ENCODE measurements at places on chromosomes 13 and 19.

- no peak for DNase-seq
Measured at GRCh38 chr19:2616741-2617392, 85.6 kb downstream of the GNG7 start.

DNA sequence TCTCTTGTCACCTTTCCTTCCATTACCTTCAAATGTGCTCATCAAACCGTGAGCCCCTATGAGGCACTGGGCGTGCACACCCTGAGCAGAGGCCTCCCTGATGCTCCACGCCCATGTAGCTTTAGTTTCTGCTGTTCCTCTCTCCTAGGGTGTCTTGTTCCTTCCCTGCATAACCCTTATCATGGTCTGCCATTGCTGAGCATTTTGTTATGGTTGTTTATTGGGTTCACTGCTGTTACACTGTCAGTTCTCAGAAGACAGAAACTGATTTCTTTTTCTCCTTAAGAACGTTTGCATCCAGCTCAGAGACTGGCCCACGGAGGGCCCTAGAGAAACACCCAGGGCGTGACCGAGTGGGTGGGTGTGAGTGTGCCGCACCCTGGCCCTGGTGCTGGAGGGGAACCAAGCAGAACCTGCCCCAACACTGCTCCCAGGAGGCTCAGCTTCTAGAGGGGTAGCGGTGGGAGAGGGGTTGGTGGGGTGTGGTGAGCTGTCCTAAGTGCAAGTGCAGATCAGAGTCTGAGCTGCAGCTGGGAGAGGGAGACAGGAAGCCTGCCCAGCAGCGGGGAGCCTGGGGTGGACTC, 61.4 kb upstream of the URI1 start:
- no peak for DNase-seq

- DNase-seq, result no peak
Measured at GRCh38 chr13:25179011-25179410, 6.9 kb upstream of the AMER2 start.

GRCh38 chr19:18672606-18673337, 10.7 kb upstream of the CRTC1 start:
- DNase-seq, result peak; percentile 33

GRCh38 chr13:111252446-111253364, 67.7 kb upstream of the TEX29 start:
- no peak for DNase-seq

- no peak for DNase-seq
Measured at GRCh38 chr13:114320065-114320464, 5.8 kb downstream of the CHAMP1 start.

GRCh38 chr13:30125422-30126073, 181.8 kb downstream of the KATNAL1 start:
- peak; percentile 42 for DNase-seq

- no peak for DNase-seq
Measured at GRCh38 chr13:76385586-76385985, 500.6 kb downstream of the KCTD12 start.

GRCh38 chr13:91304741-91305140, 42.7 kb upstream of the MIR17HG start:
- DNase-seq, result peak; percentile 36

- no peak for DNase-seq
Measured at GRCh38 chr13:108927615-108928014, 298.2 kb downstream of the MYO16 start.

DNA sequence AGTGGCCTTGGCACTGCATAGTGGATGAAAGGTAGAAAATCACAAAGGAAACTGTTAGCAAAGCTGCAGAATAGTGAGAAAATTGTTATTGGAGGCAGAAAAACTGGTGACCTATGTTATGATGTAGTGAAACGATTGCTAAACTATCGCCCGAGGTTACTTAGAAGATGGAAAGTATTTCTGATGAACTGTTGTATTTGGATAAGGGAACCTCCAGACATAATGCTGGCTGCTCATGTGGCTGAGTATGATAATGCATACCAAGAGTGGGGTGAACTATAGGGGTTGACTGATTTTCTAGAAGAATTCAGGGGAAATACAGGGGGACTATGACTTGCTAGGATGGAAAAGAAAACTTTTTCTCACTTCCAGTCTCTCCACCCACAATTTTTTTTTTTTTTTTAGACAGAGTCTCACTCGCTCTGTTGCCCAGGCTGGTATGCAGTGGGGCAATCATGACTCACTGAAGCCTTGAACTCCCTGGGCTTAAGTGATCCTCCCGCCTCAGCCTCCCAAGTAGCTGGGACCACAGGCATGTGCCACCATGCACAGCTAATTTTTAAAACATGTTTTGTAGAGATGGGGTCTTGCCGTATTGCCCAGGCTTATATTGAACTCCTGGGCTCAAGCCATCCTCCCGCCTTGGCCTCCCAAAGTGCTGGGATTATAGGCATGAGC, 4.4 kb upstream of the EID2 start:
- no peak for DNase-seq

GRCh38 chr19:43639519-43640423, at the start of gene CADM4:
Gene CADM4 (minus strand): TSS chr19:43639850. CDS start chr19:43639790, 60 bp downstream.
- DNase-seq, result no peak

DNA sequence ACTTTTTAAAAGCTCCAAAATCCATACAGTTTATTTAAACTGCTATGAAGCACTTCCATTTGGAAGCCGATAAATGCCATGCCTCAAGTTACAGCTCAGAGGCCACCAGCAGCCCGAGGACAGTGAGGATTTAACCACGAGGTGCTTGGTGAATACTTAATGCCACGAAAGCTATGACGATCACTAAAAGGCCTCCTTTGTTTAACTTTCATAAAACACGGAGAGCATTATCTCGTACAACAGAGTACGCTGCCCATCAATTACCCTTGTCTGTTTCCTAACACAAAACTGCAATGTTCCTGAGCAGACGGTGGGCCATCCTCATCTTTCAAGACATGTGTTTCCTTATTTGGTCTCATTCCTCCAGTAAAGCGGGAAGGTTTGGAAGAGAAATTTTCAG, 58.4 kb downstream of the PEPD start:
- DNase-seq, result peak; percentile 99

DNA sequence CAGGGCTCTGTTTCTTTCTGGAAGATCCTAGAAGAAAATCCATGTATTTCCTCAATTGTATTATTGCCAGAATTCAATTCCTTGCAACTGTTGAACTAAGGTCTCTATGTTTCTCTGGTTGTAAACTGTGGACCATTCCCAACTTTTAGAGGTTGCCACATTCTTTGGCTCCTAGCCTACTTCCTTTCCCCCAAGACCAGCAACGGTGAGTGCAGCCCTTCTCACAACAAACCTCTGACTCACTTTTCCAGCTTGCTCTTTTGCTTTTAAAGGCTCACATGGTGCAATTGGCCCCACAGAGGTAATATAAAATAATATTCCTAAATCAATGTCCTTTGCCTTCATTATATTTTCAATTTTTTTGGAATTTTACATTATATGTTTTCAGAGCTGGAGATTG, 371.3 kb downstream of the SLITRK5 start:
- no peak for DNase-seq

GRCh38 chr13:60467098-60467497, 70.1 kb downstream of the TDRD3 start:
- DNase-seq, result no peak

DNA sequence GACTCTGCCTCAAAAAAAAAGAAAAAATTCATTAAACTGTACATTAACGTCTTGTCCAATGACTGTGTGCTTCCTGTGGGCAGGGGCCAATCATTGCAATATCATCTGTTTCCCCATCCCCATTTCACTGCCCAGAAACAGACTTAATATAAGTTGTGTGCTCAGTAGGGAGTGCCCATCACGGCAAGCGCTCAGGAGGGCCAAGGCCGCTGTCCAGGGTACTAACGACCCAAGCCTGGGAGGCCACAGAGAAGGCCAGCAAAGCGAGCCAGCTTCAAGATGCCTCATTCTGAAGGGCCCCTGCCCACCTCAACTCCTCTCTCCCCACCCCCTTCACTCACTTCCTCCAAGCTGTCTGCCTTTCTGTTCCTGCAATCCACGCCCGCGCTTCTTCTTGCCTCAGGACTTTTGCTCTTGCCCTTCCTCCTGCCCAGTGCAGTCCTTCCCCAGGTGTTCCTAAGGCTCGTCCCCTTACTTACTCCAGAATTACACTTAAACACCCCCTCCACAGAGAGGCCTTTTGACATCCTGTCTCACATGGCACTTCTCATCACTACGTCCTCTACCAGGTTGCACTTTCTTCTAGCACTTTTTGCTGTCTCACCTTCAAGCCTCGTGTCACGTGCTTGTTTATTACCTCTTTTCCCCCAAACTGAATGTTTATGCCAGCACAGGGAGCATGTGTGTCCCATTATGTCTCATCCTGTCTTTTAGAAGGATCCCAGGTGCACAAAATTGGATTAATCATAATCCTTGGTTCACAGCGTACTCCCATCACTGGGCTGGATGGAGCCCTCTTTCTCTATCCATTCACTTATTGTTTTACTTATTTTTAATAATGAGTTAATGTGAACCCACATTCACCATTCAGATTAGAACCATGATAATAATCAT, 11.3 kb upstream of the POU2F2 start:
- DNase-seq, result peak; percentile 10

DNA sequence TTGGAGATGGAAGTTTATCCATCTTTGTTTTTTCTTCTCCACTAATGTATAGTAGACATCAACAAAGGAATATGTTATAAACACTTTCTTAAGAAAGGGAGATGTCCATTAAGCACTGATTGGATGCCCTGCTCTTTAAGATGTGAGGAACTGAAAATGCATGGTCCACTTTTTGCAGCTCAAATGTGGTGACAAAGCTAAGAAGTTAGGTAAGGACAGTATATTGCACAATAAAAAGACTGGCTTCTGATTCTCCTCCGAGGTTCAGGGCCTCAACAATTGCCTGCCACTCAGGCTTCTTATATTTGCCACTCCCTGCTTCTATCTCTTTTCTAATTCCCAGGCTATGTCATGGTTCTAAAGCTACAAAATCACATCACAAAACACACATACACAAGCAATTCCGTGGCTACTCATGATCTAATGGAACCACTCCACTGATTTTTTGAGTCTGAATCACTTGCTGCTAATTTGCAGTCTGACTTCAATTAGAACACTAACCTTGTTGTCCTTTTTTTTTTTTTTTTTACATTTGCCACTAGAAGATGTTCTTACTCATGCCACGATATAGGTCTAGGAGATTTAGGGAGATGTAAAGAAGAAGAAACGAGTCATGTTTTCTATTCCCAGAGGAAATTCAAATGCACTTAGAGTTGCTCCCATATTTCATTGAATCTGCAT, 29.6 kb upstream of the TNFSF11 start:
- DNase-seq, result no peak

DNA sequence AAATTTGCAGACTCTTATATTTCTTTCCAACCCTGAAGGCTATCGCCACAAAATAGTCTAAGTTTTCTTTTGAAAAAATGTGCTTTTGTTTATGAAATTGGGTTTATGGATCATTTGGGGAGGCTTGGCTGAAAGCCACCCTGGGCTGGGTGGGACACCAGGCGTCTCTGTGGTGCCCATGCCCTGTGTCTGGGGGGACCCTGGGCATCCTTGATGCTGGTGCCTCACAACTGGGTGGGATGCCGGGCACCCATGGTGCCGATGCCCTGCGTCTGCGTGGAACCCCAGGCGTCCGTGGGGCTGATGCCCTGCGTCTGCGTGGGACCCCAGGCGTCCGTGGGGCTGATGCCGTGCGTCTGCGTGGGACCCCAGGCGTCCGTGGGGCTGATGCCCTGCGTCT, 105.0 kb downstream of the RAB20 start:
- DNase-seq, result no peak

- no peak for DNase-seq
Measured at GRCh38 chr13:100254002-100254401, 165.1 kb downstream of the PCCA start.

DNA sequence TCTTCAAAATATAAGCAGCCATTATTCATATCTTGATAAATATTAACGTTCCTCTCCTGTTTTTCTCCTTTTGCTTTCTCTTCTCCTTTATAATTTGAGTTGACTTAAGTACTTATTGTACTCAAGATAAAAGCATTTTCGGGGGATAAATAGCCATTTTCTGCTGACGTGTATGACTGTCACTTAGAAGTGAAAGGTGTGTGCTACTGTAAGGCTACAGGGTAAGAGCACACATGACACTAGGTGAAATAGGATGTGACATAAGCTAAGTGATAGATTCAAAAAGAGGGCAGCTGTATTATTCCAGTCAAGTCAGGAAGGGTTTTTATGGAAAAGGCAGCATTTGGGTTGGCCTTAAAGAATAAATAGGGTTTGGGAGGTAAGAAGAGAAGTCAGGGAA, 128.5 kb downstream of the GPC6 start:
- no peak for DNase-seq

- no peak for DNase-seq
Measured at GRCh38 chr13:31722673-31723072, 16.7 kb upstream of the RXFP2 start.

DNA sequence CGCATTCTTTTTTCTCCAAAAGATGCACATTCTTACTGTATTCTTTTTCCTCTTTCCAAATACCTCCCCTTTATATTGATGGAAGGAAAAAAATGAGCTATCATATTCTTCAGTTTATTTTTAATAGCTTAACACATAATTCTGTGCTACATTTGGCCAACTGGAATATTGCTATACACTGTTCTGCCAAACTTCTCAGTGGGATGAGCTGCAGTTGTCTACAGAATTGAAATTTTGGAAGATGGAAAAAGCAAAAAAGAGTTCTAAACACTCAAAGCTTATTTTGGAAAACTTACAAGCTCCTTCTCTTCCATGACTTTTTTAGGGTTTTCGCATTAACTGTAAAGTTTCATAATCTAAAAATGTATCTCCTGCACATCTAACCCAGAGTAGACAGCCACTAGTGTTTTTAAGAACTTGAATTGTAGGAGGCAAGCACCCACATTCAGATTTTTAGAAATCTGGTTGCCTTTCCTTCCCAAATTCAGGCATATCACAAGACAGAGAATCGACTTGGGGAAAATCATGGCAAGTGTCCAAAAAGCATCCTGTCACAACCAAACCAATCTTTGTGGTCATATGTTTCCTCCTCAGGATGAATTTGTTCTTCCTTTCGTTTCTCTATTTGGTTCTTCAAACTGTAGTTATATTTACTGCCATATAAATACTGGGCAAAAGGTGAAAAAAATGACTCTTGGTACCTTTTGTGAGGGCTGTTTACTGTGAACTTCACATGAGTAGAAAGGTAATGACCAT, 111.4 kb upstream of the FRY start:
- no peak for DNase-seq

DNA sequence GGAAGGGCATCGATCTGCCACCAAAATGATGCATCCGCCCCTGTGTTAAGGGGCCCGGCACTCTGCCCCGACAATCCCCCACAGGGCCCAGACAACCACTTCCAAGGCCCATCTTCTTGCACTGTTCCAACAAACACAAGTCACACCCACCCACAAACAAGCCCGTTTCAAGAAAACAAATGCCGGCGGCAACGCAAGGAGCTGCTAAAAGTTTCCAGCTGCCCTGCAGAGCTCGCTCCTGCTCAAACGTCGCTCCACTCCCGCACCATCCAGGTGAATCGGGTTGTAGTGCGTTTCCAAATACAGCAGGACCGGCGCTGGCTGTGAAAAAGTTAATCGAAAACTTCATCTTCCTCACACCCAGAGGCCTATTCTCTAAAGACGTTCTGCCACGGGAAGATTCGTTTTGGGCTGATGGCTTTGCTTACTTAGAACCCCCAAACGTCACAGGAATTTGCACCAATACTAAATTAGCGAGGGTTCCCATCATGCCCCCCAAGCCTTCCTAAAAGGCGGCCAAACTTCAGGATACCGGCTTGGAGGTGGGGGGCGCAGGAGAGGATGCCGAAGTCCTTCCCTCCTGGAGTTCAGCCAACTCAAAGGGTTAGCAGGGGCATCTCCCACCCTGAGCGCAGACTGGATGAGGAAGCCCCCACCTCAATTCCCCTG, 107.4 kb upstream of the DOCK9 start:
- no peak for DNase-seq
